ENCODE measurements at places on chromosomes 3 and 15.

DNA sequence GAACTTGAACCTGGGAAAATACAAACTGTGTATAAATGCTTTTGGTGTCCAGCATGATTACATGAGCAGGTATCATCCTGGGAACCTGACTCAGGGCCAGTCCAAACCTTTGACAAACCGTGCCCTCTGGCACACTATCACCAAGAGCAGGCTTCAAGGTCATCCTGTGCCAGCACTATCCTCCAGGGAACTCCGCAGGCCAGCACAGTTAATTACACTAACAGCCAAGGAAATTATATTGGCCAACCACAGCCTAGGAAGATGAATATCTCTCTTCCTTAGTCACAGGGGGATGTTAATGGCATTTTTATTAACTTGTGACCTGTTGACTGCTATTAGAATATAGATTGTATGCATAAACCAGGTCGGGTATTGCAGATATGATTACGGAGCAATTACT lies 262.0 kb downstream of the TUSC7 start:
- DNase-seq: no peak

GRCh38 chr3:38153221-38153620 lies 12.1 kb upstream of the OXSR1 start:
- DNase-seq: no peak

- DNase-seq: no peak
These were observed 228.9 kb upstream of the MANF start for GRCh38 chr3:51156147-51156546.

DNA sequence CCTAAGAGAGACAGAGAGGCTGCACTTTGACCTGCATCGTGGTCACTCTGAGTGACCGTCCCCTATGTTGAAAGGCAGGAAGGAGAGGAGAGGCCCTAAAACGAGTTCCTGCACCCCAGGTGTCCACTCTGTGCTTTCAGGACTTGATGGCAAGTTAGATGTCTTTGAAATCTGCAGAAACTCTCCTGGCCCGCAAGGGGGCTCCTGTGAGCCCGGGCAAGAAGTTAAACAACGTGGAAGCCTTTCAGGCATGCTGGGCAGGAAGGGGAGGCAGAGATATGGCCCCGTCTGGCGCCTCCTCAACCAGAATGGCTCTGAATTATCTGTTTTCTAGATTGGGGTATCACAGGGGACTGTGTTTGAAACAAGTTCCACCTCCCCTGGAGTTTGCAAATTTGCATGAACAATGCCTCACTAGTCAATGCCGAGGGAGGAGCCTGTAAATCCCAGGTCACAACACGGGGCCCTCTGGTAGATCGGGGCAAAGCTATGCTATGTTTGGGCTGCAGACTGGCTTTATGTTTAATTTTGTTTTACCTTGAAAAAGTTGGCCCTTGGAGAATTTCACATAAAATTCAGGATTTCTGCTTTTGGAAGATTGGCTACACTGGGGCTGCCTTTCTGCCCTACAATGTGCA lies 9.8 kb downstream of the CTXND1 start:
- no peak for DNase-seq

- no peak for DNase-seq
These were observed 27.3 kb upstream of the SEC62 start for GRCh38 chr3:169939320-169939719.

GRCh38 chr3:178325330-178325729 lies 210.9 kb upstream of the KCNMB2 start:
- no peak for DNase-seq

GRCh38 chr3:44907612-44908011 lies 33.2 kb downstream of the TGM4 start:
- no peak for DNase-seq

DNA sequence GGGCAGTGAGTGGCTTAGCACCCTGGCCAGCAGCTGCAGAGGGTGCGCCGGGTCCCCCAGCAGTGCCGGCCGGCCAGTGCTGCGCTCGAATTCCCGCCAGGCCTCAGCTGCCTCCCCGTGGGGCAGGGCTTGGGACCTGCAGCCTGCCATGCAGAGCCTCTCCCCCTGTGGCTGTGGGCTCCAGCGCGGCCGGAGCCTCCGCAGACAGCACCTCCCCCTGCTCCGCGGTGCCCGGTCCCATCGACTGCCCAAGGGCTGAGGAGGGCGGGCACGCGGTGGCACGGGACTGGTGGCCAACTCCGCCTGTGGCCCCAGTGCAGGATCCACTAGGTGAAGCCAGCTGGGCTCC lies 386.3 kb downstream of the CNTN4 start:
- no peak for DNase-seq

- peak; percentile 44 for DNase-seq
These were observed 2.2 kb upstream of the HES1 start for GRCh38 chr3:194133661-194134230.
